ENCODE measurements at places on chromosomes 5 and 9. TPM values are rescaled to one million over a fixed set of nuclear protein-coding genes. Genes with fewer than 3 reads are reported as not detected.

The BRINP1 gene
- polyA plus RNA-seq, result not detected

The SPATA31A5 gene
- not detected for polyA plus RNA-seq

The SLCO6A1 gene
- polyA plus RNA-seq, result not detected

The MORN5 gene
- polyA plus RNA-seq, result 5.4 TPM

The C9orf153 gene
- not detected for polyA plus RNA-seq

Data from sigmoid colon (tissue), 7 donors.